Trophoblast cell (in vitro differentiated cells and primary cell): ENCODE measurements at places on chromosomes 1 and 21.

GRCh38 chr1:53047737-53048736, 14.0 kb upstream of the PODN start:
- DNase-seq: no peak

DNA sequence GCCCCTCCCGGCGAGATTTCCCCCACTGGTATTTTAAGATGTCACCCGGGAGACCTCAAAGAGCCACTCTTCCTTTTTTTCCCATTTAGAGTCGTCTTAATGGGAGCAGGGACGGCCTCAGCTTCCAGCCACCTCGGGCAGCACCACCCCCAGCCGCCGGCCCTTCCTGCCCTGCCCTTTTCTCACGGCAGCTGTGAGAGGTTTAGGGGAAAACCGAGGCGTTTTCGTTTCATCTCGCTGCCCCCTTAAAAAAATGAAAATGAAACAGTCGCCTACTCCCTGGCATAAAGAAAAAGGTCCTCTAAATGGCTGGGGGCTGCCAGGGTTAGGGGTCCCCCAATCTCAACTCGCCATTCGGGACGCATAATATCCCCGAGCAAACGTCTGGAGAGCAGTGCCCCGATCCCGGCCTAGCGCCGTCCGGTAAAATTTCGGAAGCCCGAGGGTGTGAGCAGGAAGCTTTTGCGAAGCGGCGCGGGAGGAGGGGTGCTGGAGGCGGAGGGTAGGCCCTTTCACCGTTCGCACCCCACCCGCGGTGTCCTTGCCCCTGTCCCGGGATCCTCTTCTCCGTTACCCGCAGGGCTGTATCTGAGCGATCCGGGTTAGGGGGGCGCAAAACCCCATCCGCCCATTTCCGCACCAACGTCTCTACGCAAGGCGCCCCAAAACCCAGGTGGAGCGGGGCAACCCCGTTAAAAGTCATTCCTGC, 1.2 kb downstream of the RUNX3 start:
- DNase-seq: no peak

- DNase-seq: no peak
Observed at GRCh38 chr1:210237981-210238380, 5.4 kb downstream of the SERTAD4 start.

GRCh38 chr1:243946253-243946652, 96.2 kb upstream of the AKT3 start:
- no peak for DNase-seq

GRCh38 chr1:186575348-186575747, 104.9 kb downstream of the PTGS2 start:
- DNase-seq: no peak

GRCh38 chr1:85450832-85451231, 14.1 kb downstream of the DDAH1 start:
- DNase-seq: no peak

DNA sequence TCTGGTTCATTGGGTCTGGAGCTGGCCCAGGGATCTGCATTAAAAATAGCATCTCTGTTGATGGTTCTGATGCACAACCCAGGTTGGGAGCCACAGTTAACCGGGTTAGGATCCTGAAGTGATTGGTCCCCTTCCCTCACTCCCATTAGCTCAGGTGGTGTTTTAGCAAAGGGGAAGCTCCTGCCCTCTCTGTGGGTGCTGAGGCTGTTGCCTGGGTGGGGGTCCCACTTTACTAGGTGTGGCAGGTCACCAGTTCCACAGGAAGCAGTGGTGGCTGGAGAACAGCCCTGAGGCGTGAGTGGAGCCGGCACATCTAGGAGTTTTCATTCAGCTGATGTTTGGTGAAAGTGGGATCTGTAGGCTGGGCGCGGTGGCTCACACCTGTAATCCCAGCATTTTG, 86.5 kb downstream of the MAN1C1 start:
- no peak for DNase-seq

- DNase-seq: no peak
Observed at GRCh38 chr1:173505391-173505790, 28.3 kb downstream of the PRDX6 start.

DNA sequence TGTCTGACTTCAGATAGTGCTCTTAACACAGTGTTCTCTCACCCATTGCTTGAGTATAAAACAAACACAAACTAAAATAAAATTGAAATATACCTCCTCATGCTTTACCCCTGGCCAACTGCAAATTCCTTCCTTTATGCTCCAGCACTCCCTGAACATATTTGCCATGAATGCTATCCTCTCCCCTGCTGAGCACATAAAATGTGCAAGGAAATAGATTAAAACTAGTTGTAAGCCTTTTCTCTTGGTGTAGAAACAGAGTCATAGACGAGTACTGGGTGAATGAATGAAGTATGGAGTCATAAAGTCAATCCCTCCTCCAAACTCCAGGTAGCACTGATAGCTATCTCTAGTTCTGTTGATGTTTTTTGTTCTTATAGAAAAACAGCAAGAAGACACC, 2.6 kb downstream of the GPR161 start:
- DNase-seq: no peak

- no peak for DNase-seq
Observed at GRCh38 chr1:93770640-93771039, 89.0 kb upstream of the BCAR3 start.

DNA sequence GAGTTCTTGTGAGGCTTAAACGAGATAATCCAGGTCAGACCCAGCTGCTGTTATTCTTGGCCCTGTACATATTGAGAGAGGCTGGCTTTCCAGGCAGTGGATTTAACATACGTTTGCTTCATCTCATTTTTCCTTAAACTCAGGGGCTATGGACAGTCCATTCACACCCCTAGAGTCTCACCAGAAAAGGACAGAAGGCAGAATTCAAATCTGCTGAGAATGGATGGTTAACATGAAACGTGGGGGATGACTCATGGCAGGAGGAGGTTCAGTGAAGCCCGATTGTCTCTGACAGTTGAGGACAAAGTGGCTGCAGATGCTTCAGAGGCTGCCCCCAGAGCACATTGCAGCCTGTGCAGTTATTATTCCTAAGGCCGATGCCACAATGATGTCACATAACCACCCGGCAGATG, 39.5 kb downstream of the TGFB2 start:
- no peak for DNase-seq

GRCh38 chr1:117398957-117399356, 31.7 kb downstream of the MAN1A2 start:
- no peak for DNase-seq

GRCh38 chr1:229999004-229999670, 67.9 kb upstream of the GALNT2 start:
- no peak for DNase-seq

GRCh38 chr1:185353124-185353523, 36.1 kb upstream of the IVNS1ABP start:
- no peak for DNase-seq

- no peak for DNase-seq
Observed at GRCh38 chr1:163785868-163786405, 464.2 kb downstream of the NUF2 start.

DNA sequence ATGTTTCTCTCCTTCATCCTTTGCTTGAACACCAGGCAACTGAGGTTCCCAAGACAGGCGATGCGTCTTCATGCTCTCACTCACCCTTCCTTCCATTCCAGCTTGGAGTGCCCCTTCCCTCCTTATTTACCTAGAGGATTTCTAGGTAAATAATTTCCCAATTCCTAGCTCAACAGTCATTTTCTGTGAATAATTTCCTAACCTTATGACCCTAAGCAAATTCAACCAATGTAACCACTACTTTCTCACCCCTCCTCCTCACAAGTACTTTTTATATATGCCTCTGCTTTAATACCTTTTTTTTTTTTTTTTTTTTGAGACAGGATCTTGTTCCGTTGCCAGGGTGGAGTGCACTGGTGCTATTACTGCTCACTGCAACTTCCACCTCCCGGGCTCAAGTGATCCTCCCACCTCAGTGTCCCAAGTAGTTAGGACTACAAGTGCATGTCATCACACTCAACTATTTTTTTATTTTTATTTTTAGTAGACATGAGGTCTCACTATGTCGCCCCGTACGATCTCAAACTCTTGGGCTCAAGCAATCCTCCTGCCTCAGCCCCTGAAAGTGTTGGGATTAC, 86.7 kb downstream of the USP24 start:
- DNase-seq: no peak

GRCh38 chr1:5594056-5594956, 397.9 kb downstream of the NPHP4 start:
- no peak for DNase-seq

DNA sequence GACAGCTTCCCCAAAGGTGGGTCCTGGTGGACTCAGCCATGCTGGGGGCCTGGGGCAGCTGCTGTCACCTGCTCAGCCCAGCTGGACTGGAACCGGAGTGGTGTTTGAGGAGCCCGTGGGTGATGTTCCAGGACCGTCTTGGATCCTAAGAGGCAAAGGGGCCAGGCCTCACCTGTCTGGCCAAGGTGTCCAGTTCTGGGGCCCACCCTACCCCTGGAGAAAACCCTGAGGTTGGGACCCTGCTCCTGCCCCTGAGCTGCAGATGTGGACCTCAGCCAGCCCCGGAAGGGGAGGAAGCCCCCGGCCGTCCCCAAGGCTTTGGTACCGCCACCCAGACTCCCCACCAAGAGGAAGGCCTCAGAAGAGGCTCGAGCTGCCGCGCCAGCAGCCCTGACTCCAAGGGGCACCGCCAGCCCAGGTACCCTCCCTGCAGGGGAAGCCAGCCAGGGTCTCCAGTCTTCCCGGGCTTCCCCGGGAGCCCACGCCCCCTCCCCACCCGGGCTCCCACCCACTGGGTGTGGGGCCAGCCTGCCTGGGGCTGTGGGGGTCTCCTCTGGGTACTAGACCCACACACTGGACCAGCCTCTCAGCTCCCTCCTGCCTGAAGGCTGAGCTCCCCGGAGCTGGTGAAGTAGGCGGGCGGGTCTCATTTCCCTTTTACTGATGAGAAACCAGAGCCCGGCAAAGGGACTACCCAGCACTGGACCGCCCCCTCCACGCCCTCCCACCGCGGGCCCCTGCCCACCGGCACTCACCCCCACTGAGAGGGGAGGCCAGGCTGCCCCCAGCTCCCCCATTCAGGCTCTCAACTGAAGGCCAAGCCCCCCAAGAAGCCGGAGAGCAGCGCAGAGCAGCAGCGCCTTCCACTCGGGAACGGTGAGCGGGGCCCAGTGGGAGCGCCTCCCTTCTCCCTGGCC, 1.3 kb downstream of the AIRE start:
- DNase-seq: no peak

DNA sequence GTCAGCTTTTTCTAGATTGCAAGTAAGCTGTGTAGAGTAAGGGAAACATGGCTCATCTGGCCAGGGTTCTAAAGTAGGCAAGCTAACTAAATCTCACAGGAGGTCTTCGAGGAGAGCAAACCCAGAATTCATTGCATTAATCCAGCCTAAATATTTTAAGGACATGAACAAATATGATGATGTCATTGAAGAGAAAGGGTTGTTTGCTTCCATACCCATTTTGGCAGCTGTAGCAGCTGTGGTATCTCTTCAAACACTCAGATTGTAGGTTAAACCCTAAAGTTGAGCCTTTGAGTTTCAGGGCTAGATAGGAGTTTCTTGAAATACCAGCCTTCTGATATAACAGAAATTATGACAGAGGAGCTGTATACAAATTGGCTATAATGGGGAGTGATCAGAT, 200.5 kb upstream of the C1orf105 start:
- no peak for DNase-seq

DNA sequence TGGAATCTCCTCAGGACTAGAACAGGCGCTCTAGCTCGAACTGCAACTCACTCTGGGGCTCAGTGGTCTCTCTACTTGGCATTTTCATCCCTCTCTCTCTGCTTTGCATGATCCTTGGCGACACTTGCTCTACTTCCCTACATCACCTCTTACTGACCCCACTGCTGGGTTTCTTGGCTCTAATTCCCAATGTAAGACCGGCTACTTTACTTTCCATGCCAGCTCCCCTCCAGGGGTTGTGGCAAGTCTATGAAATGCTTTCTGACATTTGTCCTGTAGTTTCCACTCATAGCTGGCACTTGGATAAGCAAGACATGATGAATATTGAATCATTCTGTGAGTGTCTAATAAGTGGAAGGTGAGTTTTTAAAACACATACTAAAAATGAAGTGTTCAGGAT, 292.3 kb downstream of the USP25 start:
- no peak for DNase-seq

- no peak for DNase-seq
Observed at GRCh38 chr1:42037161-42037560, 116.0 kb upstream of the GUCA2B start.

DNA sequence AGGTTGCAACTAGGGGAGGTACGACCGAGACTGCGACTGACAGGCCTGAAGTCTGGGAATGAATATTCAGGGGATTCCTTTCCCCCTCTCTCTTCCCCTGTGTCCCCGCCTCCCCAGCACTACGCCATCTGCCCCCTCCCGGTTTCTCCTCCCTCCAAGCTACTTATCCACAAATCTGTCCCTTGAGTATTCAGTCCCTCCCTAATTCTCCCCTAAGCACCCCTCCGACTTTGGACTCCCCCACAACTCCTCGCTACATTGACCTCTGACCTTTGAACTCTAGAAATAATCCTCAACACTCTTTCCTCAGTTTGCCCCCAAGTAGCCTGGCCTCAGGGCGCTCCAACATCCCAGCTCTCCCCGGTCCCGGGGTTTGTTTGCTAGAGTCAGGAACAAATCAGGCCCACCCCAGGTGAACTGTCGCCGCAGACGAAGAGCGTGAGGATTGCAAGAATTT, 393 bp downstream of the LYSMD1 start:
- no peak for DNase-seq

GRCh38 chr1:202656057-202656456, 54.2 kb downstream of the SYT2 start:
- peak; percentile 3 for DNase-seq

- DNase-seq: peak; percentile 11
Observed at GRCh38 chr1:116311756-116312680, 61.0 kb upstream of the ATP1A1 start.

GRCh38 chr1:83693427-83694126, 305.4 kb downstream of the TTLL7 start:
- no peak for DNase-seq

DNA sequence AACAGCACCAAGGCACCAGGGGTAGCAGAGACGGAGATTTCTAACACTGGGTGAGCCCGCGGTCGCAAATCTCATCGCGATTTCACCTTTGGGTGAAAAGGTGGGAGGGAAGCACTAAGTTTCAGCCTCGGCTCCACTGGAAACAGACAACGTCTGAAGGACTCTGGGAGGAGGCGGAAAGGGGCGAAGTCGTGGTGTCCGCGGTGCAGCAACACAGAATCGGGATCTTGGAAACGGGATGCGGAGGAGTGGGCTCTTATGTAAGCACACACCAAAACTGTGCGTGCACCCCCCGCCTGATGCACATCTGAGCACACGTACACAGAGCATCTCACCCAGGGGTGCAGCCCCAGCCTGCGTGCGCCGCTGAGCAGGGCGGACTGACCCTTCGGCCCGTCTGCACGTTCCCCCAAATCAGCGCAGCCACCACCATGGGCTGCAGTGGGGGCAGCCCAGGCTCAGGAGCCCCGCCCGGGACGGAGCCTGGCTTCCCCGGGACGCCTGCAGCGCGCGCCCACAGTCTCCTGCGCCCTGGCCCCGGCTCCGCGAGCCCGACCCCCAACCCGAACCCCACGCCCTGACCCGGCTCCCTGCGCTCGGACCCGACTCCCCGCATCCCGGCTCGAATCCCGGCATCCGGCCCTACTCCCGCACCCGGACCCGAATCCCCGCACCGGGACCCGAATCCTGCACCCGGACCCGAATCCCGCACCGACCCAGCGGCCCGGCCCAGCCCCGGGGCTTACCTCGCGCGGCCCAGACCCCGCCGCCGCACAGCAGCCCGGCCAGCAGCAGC, 670 bp downstream of the CLSTN1 start:
- peak; percentile 24 for DNase-seq
